Activated CD4-positive, alpha-beta memory T cell treated with anti-CD3 and anti-CD28 coated beads, Interleukin-2, amount 10 ng/mL, durations not matched to agents 7 days and 5 days (primary cell): ENCODE measurements at places on chromosomes 6 and 20.

DNA sequence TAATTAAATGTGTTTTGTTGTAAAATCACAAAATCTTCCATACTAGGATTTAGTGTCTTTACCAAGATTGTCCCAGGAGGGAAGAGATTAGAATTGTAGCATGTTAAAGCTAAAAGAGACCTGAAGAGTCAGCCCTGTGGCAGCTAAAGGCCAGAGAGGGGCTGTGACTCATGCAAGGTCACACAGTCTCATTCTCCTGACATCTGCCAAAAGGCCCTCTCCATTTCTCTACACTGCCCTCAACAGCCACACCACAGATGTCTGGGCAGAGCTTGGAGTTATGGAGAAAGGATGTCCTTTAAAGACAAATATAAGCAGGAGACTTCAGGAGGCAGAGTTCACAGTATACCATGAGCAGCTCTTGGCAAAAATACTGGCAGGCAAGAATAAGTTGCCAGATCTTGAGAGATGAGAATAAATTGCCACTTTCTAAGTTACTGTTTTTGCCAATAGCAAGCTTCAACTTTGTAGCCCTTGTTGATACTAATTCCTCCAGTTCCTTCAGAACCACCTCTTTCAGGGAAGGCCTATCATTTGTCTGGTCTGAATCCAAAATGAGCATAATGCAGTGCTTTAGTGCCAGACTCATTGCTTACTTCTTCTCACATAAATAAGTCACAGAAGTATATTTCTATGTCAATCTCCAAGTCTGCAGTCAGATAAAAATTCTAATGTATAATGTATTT is 41.7 kb downstream of the AKIRIN2 start:
- peaks cover 54% of the 10 kb centered on the region for H3K36me3 ChIP-seq
- no peak for DNase-seq
- H3K4me1 ChIP-seq: peaks cover 17% of the 10 kb centered on the region
- H3K27ac ChIP-seq: no peak overlapping the region
- H3K27me3 ChIP-seq: no peaks in the 10 kb centered on the region

- no peak for DNase-seq
- no peaks in the 10 kb centered on the region for H3K27me3 ChIP-seq
- H3K4me1 ChIP-seq: peaks cover 17% of the 10 kb centered on the region
- no peak overlapping the region for H3K4me3 ChIP-seq
Observed at GRCh38 chr6:151005896-151006632, 140.6 kb downstream of the MTHFD1L start.

DNA sequence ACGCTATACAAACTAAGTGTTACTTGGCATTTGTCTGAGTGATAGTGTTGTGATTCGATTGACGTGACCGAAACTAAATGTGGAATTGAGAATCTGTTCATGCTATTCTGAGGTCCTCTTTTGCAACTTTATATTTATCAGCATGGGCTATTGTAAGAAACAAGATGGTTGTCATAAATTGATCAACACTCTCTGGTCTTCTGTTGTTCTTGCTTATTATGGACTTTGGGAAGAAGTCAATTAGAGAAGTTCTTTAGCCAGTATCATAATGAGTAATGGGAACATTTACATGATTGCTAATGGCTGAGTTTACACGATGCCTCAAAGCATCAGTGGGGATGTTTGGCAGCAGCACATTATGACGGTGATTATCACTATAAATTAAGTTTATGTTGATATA is 195.0 kb downstream of the CD83 start:
- H3K36me3 ChIP-seq: no peaks in the 10 kb centered on the region
- H3K27me3 ChIP-seq: peaks cover 1% of the 10 kb centered on the region
- H3K4me3 ChIP-seq: no peak overlapping the region
- no peak overlapping the region for H3K27ac ChIP-seq
- peaks cover 13% of the 10 kb centered on the region for H3K4me1 ChIP-seq
- no peak for DNase-seq

- H3K36me3 ChIP-seq: no peaks in the 10 kb centered on the region
- peaks cover 23% of the 10 kb centered on the region for H3K27me3 ChIP-seq
- H3K27ac ChIP-seq: no peak overlapping the region
- DNase-seq: no peak
Observed at GRCh38 chr20:21053002-21053762, 53.0 kb downstream of the LINC00237 start.

GRCh38 chr6:15357782-15358181 is 111.9 kb downstream of the JARID2 start:
- H3K4me3 ChIP-seq: no peak overlapping the region
- H3K27me3 ChIP-seq: no peaks in the 10 kb centered on the region
- H3K27ac ChIP-seq: no peak overlapping the region
- H3K4me1 ChIP-seq: peaks cover 28% of the 10 kb centered on the region

DNA sequence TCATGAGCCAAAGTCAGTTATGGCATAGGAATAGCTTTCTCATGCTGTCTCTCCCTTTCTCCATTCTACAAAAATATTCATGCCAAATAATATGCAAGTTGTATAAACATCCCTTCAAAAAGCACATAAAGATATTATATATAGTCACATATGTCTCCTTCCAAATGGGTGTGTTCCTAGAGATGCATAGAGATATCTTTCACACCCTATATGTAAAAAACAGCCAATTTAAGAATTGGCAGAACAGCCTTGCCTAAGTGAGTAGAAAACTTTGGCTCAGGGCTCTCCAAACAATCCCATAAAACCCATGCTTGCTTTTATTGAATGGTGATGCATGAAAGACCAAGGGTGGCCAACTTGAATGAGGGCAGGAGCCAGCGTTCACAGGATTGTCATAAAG is 274.7 kb upstream of the SUPT3H start:
- peaks cover 7% of the 10 kb centered on the region for H3K4me1 ChIP-seq
- DNase-seq: no peak
- no peaks in the 10 kb centered on the region for H3K27me3 ChIP-seq
- H3K4me3 ChIP-seq: no peak overlapping the region
- no peak overlapping the region for H3K27ac ChIP-seq

DNA sequence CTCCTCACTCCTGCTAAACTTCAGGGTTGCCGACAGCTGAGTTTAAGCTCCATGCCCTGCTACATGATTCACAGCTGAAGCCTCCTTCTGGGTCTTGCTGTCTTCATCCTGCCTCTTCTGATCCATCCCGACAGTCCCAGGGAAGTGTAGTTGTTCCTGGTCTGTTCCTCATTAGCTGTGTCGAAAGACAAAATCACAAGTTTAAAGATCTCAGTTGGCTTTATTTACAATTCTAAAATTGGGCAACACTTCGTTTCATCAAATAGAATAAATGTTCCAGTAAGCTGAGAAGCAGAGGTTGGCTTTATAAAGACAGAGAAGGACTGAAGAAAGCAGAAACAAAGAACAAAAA is 4.1 kb upstream of the SLC2A10 start:
- H3K27ac ChIP-seq: no peak overlapping the region
- H3K36me3 ChIP-seq: no peaks in the 10 kb centered on the region
- peaks cover 56% of the 10 kb centered on the region for H3K27me3 ChIP-seq
- no peak for DNase-seq

DNA sequence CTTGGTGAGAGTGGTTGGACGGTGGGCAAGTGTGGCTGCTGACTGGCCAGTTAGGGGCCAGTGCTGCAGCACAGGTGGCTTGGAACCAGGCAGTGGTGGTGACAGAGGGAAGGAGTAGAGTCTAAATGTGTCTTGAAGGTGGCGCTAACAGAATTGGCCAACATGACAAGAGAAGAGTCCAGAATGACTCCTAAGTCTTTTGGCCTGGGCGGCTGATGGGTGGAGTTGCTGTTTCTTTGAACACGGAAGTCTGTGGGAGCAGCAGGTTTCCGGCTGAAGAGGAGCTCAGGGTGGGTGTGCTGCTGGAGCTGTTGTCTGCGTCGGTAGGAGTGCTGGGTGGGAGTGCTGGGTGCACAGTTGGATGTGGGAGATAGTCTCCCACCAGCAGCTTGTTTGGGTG is 10.1 kb downstream of the LSM14B start:
- peaks cover 34% of the 10 kb centered on the region for H3K4me1 ChIP-seq
- no peaks in the 10 kb centered on the region for H3K27me3 ChIP-seq
- DNase-seq: no peak
- peaks cover 78% of the 10 kb centered on the region for H3K36me3 ChIP-seq
- peak overlapping the region; percentile 73 for H3K27ac ChIP-seq
- peak overlapping the region; percentile 14 for H3K4me3 ChIP-seq

- no peak overlapping the region for H3K27ac ChIP-seq
- no peaks in the 10 kb centered on the region for H3K4me1 ChIP-seq
- H3K27me3 ChIP-seq: peaks cover 11% of the 10 kb centered on the region
- no peak overlapping the region for H3K4me3 ChIP-seq
Observed at GRCh38 chr6:83307849-83308248, 114.7 kb downstream of the RWDD2A start.

- H3K27ac ChIP-seq: no peak overlapping the region
- H3K27me3 ChIP-seq: no peaks in the 10 kb centered on the region
- no peak overlapping the region for H3K4me3 ChIP-seq
- H3K36me3 ChIP-seq: no peaks in the 10 kb centered on the region
Observed at GRCh38 chr20:22533823-22534751, 50.3 kb downstream of the FOXA2 start.

GRCh38 chr6:166476634-166477215 is 94.0 kb upstream of the MPC1 start:
- no peaks in the 10 kb centered on the region for H3K4me1 ChIP-seq
- no peak overlapping the region for H3K27ac ChIP-seq
- no peak overlapping the region for H3K4me3 ChIP-seq
- no peaks in the 10 kb centered on the region for H3K27me3 ChIP-seq
- H3K36me3 ChIP-seq: no peaks in the 10 kb centered on the region
- DNase-seq: no peak

- peak overlapping the region; percentile 85 for H3K4me3 ChIP-seq
- DNase-seq: no peak
- no peaks in the 10 kb centered on the region for H3K27me3 ChIP-seq
- H3K27ac ChIP-seq: peak overlapping the region; percentile 37
- H3K4me1 ChIP-seq: peaks cover 18% of the 10 kb centered on the region
- peaks cover 10% of the 10 kb centered on the region for H3K36me3 ChIP-seq
Observed at GRCh38 chr20:25389401-25389857, 1.2 kb downstream of the ABHD12 start.

DNA sequence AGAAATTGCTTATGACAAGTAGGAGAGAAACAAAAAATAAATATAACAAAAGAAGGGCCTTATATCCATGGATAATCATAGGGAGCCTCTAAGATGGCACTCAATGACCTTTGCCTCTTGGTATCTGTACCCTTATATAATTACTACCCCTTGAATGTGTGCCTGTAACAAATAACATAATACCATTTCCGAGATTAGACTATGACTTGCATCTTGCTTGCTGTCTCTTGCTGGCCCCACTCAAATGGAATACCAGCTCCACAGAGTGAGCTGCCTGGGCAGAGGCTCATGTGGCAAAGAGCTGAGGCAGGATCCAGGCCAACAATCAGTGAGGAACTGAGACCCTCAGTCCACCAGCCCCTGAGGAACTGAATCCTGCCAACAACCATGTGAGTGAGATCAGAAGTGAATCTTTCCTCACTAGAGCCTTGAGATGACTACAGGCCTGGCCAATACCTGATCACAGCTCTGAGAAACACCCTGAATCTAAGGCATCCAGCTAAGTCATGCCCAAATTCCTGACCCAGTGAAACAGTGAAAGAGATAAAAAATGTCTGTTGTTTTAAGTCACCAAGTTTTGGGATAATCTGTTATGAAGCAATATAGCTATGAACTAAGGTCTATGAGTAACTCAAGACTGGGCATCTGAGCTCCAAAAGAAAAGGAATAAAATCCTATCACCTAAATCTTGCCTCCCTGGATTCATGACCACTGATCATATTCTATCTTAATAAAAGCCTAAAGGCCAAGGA is 5.5 kb downstream of the KATNA1 start:
- H3K4me1 ChIP-seq: peaks cover 26% of the 10 kb centered on the region
- no peak overlapping the region for H3K4me3 ChIP-seq
- peaks cover 24% of the 10 kb centered on the region for H3K36me3 ChIP-seq
- no peak overlapping the region for H3K27ac ChIP-seq
- H3K27me3 ChIP-seq: no peaks in the 10 kb centered on the region
- DNase-seq: no peak

DNA sequence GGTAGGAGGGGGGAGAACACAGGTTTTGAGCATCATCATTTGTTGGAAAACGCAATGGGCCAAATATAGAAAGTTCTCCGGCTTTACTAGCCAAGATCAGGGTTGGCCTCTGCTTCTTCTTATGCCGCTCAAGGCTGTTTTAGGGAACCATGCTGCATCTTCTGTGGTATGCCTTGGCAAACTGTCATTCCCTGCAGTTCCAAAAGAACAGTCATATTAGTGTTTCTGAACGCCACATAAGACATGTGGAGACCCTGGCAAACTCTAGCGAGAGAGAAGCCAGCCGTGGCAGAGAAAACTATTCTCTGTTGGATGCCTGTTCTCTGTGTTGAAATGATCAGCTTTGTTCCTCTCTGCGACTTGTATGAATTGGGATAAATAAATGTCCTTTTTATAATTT is 10.8 kb downstream of the ACTR5 start:
- no peak overlapping the region for H3K4me3 ChIP-seq
- no peaks in the 10 kb centered on the region for H3K27me3 ChIP-seq
- H3K36me3 ChIP-seq: peaks cover 54% of the 10 kb centered on the region
- H3K27ac ChIP-seq: no peak overlapping the region
- H3K4me1 ChIP-seq: peaks cover 30% of the 10 kb centered on the region

- peak overlapping the region; percentile 92 for H3K4me3 ChIP-seq
- no peaks in the 10 kb centered on the region for H3K27me3 ChIP-seq
- DNase-seq: peak; percentile 54
- peak overlapping the region; percentile 96 for H3K27ac ChIP-seq
- H3K4me1 ChIP-seq: peaks cover 56% of the 10 kb centered on the region
Observed at GRCh38 chr6:25042036-25042521, 106.3 kb upstream of the RIPOR2 start.

DNA sequence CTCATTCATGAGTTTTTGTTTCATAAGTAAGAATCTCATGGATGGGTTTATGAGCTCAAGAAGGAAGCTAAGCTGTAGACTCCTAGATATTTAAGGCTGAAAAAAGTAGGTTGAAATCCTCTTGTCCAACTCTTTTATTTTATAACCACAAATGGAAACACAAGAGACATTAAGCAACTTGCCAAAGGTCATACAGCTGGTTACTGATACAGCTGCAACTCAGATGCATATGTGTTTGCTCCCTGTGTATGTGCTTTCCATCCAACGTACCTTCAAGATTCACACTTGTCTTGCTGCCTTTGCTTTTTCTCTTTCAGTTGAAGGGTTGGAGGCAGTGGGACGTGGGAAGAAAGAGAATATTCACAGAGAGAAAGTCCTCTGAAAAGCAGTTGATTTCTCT is 153.5 kb upstream of the STMND1 start:
- no peaks in the 10 kb centered on the region for H3K36me3 ChIP-seq
- peaks cover 46% of the 10 kb centered on the region for H3K27me3 ChIP-seq
- DNase-seq: no peak
- peaks cover 4% of the 10 kb centered on the region for H3K4me1 ChIP-seq
- H3K27ac ChIP-seq: no peak overlapping the region
- H3K4me3 ChIP-seq: no peak overlapping the region

- H3K4me1 ChIP-seq: peaks cover 42% of the 10 kb centered on the region
Observed at GRCh38 chr6:44388135-44388487, 605 bp downstream of the CDC5L start.

DNA sequence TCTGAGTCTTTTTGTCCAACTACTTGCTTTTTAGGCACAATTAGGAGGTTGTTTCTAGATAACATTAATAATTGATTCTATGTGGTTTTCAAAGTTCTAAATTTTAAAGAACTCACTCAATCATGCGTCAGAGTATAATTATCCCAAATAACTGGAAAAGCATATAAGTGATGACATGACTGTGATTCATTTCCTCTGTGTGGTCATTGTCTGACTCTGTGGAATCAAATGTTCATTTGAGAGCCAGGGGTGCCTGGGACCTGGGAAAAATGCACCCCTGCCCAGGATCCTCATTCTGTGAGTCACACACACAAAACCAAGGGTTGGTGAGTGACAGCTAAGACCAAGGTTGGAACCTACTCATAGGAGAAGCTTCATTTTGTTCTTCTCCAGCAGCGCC is 127.1 kb upstream of the MLIP start:
- peaks cover 7% of the 10 kb centered on the region for H3K27me3 ChIP-seq
- no peak overlapping the region for H3K4me3 ChIP-seq
- no peaks in the 10 kb centered on the region for H3K36me3 ChIP-seq
